ENCODE measurements at places on chromosomes 1 and 21.

DNA sequence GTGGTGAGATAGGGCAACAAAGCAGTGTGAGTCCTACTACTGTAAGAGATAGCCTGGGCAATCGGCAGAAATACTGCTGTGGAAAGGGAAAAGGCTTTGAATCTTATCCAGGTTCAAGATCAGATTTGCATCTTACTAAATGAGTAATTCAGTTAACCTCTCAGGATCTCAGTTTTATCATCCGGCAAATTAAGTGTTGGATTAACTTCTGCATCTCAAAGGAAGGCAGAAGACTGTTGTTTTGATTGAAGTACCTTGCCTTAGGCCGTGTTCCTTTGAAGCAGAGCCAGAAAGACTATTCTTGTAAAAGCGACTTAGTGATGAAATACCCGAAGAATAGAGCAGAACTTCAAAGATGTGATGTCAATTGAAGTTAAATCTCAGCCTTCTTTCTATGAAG is 612.9 kb upstream of the USP24 start:
- DNase-seq = no peak

GRCh38 chr1:15358565-15359133 is 51.0 kb upstream of the EFHD2 start:
- no peak for DNase-seq

GRCh38 chr1:74596717-74597116 is 76.9 kb downstream of the ERICH3 start:
- DNase-seq = no peak

DNA sequence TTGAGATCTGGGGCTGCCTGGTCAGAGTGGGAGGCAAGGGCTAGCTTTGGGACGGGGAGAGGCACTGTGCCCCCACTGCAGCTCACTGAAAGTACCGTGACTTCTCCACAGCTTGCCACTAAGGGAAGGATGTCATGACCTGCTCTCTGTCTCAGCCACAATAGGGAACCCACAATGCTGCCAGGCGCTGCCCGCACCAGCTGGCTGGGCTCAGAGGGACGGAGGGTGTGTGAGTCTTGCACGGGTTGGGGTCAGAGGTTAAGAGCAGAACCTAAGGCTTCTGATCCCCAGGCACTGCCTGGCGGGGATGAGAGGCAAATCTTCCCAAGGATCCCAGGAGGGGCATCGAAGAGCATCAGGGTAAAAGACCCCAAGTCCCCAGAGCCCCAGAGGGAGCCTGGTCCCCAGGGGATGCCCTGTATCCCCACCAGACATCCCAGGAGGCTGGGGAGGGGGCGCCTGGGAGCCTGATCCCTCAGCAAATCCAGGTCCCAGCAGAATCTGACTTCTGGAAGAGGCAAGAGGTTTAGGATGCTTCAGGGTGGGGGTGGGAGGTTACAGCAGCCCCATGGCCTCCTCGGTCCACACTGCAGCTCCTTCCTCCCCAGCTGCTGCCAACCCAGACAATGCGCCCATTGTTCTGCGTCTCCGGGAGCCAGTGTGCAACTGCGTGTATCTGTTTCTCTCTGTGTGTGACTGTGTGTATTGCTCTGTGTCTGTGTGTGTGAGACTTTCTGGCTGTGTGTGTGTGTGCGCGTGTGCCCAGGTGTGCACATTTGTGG is 2.0 kb upstream of the MARCKSL1 start:
- DNase-seq = peak; percentile 27

GRCh38 chr21:16945580-16945979 is 567.3 kb upstream of the CXADR start:
- no peak for DNase-seq

DNA sequence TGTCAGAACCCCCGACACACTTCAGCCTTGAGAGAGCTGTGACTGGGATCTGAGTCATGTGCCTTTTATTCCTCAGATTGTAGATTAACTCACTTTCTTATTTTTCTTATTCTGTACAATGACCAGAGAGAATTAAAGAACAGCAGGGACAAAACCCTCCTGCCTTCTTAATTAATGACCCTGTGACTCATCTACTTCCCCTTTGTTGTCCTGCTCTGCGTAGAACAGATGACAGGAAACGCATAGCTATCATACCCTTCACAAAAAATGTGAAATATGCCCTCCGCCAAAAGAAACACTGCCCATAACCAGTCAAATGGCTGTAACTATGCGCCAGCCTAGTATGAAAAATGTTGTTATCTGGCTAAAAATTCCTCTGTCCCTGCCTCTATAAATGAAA is 9.1 kb upstream of the PADI2 start:
- no peak for DNase-seq

GRCh38 chr1:218348628-218349071 is 3.5 kb downstream of the TGFB2 start:
- no peak for DNase-seq

DNA sequence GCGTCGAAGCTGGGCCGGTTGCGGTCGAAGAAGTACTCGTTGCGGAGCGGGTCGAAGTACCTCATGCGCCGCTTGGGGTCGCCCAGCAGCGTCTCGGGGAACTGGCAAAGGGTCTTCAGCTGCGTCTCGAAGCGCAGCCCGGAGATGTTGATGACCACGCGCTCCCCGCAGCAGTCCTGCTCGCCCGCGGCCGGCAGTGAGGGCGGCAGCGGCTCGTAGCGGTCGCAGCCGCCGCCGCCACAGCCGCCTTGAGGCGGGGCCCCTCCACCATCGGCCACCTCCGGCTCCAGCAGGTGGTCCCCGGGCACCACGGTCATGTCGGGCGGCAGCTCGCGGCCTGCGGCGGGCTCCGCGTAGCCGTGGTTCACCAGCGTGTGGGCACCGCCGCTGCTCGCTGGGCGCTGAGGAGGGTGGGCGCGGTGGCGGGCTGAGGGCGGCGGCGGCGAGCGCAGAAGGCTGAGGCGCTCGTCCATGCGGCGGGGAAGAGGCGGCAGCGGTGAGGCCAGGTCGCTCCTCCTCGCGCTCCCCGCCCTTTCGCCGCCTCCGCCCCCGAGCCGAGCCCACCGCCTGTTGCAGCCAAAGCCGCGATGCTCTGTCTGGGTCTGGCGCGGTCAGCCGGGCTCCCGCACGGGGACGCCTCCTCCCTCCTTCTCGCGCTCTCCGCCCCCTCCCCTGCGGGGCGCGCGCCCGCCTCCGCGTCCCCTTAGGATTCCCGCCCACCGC is at the start of gene KCNA3:
Gene KCNA3 (minus strand): TSS at position 604 of the 723 bp plus-strand sequence. CDS start 131 bp downstream, at position 473.
- DNase-seq = peak; percentile 83

- DNase-seq = no peak
Measured at GRCh38 chr1:3331564-3331963, 122.9 kb upstream of the ARHGEF16 start.
